RWPE2 (cell line): ENCODE measurements at places on chromosomes 11 and 22.

- DNase-seq: no peak
Observed at GRCh38 chr11:13011466-13012055, 2.4 kb downstream of the RASSF10 start.

GRCh38 chr11:65290448-65291165 lies 24.1 kb upstream of the CDC42EP2 start:
- DNase-seq: no peak

- DNase-seq: no peak
Observed at GRCh38 chr11:67120456-67120855, 1.4 kb downstream of the KDM2A start.

GRCh38 chr11:94948070-94948617 lies 25.2 kb downstream of the CWC15 start:
- DNase-seq: no peak

DNA sequence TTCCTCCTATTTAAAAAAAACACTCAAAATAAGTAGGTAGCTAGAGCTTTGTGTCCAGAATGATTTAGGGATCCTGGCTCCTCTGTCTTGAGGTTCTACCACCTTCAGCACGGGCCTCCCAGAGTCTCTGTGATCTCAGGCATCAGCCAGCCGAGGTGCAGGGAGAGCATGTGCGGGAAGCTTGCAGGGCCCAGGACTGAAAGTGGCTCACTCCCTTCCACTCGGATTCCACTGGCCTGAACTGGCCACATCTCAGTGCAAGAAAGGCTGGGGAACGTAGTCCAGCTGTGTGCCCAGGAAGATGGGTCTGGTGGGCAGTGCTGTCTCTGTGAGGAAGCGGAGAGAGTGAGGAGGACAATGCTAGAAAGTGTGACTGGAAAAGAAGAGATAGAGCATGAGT lies 68.3 kb upstream of the MYOD1 start:
- DNase-seq: no peak

- no peak for DNase-seq
Observed at GRCh38 chr22:29148036-29148435, 57.7 kb upstream of the EMID1 start.

DNA sequence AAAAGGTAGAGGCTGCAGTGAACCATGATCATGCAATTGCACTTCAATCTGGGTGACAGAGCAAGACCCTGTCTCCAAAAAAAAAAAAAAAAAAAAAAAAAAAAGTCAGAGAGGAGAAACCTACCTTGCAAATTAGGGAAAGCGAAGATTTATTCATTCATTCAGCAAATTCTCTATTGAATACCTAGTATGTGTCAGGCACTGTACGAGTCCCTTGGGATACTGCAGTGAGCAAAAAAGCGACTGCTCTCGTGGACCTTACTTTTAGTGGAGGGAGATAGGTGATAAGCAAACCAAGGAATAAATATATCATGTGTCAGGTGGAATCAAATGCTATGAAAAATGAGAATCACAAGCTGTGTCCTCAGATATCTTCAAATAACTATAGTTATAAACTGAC lies 101.3 kb downstream of the STIM1 start:
- no peak for DNase-seq

GRCh38 chr11:130760515-130761125 lies 155.7 kb downstream of the SNX19 start:
- no peak for DNase-seq

GRCh38 chr11:12448131-12448939 lies 71.0 kb downstream of the PARVA start:
- no peak for DNase-seq

GRCh38 chr22:49929211-49929979 lies 11.0 kb downstream of the CRELD2 start:
- DNase-seq: no peak

- DNase-seq: no peak
Observed at GRCh38 chr11:2921261-2921660, 8.0 kb downstream of the PHLDA2 start.
